ENCODE measurements at places on chromosomes 5 and 9.

GRCh38 chr5:14872070-14872989, 752 bp upstream of the ANKH start:
- no peak for DNase-seq

DNA sequence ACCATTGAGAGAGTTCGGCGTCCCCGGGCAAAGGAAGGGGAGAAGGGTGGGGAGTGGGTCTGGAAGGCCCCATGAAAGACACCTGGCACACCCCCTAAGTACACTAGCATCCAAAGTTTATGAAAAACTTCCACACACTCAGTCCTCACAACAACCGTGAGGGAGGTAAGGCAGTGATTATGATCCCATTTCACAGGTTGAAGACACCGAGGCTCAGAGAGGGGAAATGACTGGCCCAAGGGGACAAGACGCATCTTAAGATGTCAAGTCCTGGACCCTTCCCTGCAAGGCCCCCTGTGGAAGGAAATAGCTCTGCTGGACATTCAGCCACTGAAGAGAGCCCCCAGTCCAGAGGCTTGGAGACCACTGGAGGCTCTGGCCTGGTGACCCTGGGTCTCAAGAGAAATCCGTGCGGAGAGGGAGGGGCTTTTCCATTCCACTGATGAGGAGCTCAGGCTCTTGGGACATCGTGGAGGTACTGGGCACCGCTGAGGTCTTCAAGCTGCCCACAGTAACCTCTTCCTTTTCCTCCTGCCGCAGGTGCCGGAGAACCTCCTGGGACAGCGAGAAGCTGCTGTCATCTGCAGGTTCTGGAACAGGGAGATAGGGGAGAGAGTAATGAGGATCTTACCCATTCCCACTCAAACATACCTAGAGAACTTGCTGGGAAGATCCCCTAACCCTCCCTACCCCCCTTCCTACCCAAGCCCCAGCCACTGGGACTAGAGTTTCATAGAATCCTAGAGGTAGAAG, 5.2 kb downstream of the SMIM33 start:
- no peak for DNase-seq

DNA sequence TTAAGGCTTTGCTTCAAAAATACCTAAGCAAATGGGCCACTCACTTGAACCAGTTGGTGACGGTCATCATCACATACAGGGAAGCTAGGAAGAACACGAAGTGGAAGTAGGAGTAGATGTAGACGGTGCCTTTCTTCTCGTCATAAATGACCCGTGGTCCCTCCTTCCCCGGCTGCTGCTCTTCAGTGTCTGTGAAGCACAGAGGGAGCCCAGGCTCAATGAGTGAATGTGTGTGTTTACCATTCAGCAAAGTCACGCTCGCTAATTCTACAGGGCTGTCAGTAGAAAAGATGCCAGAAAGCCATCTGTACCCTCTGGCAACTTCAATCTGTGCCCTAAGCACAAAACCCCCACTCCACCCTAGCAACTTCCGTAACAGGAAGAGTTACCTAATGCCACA, 109.8 kb downstream of the SERINC5 start:
- DNase-seq, result no peak

DNA sequence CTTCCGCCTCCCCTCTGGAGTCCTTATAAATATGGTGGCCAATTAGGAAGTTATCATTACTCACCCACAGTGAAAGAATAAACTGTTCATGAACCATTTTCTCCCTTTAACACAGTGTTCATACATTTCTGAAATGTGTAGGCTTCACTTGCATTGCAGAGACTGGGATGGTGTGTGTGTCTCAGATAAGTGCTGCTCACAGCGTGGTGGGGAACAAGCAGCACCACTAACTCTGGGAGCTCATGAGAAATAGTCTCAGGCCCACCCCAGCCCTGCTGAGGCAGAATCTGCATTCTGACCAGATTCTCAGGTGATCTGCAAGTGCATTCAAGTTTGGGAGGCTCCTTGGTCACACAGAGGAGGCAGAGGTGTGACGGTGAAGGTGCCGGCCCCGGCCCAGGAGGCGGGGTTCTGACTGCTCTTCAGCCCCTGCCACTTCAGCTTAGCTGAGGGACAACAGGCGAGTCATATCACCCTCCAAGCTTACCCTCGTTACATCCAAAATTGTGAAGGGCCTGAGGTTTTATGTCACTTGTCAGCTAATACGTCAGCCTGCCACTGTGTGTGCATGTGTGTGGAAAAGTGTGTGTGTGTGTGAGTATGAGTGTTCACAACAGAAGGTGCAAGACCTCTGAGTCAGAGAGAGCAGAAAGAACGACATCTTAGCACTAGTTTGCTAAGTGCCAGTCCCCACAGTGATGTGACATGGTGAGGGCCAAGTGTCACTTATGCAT, 34.7 kb downstream of the DAP start:
- DNase-seq, result no peak

- no peak for DNase-seq
Measured at GRCh38 chr5:177023303-177023664, 788 bp downstream of the ZNF346 start.

DNA sequence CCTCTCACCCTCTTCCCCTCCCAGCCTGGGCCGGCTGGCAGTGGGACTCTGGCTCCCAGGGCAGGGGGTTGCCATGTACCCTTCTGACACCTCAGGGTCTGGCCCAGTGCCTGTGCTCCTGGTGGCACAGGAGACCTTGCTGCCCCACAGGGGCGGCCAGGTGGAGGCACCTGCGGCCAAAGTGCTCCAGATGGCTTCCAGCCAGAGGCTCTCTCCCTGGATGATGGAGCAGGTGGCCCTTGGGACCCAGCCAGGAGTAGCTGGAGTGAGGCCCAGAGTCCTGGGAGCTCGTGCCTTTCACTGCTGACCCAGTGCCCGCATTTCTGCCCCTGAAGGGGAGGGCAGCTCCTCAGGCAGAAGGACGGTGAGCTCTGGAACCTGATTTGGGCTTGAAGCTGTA, 87.3 kb downstream of the NTNG2 start:
- DNase-seq, result no peak

GRCh38 chr5:112551419-112552032, 132.4 kb upstream of the EPB41L4A start:
- no peak for DNase-seq

- no peak for DNase-seq
Measured at GRCh38 chr9:126461608-126462007, 135.0 kb downstream of the MVB12B start.

GRCh38 chr5:54637654-54638053, 120.1 kb downstream of the SNX18 start:
- DNase-seq, result no peak

DNA sequence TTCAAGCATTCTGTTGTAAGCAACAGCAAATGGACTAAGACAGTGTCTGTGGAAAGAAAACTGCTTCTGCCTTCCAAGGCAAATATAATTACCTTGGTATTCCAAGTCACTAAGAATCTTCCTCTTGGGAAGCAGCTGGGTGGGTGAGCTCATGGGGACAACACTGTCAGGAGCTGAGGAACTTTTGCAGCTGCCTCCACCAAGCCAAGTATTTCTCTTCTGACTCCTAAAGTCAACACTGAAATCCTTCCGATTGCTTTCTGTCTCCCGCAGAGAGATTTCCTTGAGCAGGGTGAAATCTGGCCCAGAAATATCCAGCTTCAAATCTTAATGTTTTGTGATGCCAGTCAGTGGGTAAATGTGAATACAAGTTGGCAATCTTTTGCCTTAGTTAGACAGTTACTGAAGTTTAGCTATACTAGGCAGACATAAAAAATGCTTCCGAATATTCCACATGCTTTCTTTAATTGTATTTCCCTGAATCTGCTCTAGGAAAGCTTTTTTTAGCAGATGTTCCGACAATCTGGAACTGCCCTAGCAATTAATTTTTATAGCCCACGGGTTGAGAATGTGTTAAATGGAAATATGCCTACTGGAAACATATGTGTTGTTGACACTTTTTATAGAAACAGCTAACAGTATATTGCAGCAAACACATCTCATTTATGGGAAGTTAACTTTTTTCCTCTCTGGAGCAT, 369.9 kb upstream of the DAB2 start:
- DNase-seq, result no peak

GRCh38 chr5:133957591-133957990, 10.8 kb downstream of the C5orf15 start:
- DNase-seq, result no peak

- DNase-seq, result no peak
Measured at GRCh38 chr5:137791387-137791786, 37.2 kb upstream of the HNRNPA0 start.

GRCh38 chr5:101531026-101531425, 627.9 kb upstream of the ST8SIA4 start:
- no peak for DNase-seq
